ENCODE measurements at places on chromosomes 1 and 21. TPM values are rescaled to one million over a fixed set of nuclear protein-coding genes. Genes with fewer than 3 reads are reported as not detected.

- DNase-seq: no peak
Observed at GRCh38 chr1:153936011-153936802, 10.3 kb downstream of the DENND4B start.

GJB3 gene
- total RNA-seq: 0.31 TPM

DNA sequence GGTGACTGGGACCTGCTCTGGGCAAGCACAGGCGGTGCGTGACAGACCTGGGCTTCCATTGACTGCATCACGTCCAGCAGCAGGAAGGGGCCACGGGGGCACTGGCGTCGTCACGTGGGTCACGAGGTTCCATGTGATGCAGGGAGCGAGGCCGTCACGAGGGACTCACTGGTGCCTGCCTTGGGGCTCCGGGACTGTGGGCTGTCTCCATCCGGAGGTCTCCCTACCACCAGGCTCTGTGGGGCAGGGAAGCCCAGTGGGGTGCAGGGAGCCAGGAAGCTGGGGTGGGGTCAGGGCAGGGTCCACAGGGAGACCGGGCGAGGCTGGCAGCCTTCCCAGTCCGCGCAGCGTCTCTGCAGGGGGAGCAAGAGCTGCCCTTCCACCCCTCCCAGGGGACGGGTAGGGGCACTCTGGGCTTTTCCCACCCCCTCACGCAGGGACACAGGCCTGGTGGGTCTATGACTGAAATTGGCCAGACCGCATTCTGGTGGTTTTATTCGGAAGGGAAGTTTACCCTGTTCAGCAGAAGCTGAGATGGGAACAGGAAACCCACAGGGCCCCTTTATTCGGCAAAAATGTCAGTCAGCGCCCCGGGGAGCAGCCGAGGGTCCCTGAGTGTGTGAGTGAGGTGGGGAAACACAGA is 416 bp upstream of the TNFRSF14 start:
- DNase-seq: peak; percentile 79

DNA sequence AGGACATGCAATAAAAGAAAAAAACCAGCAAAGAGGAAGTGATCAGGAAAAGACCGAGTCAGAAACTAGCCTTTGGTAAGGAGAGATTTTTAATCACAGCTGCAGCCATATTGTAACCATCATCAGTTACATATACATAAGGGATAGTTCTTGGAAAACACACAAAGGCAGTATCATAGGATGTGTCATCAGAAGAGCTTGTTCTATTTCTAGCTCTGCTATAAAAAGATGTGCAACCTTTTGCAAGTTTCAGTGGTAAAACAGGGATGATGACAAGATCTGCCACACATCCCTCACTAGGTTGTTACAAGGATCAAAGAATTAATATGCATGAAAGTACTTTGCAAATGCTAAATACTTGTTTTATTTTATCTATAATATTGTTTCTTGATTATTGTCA is 342.0 kb downstream of the VAV3 start:
- no peak for DNase-seq
